ENCODE measurements at places on chromosomes 16 and 17. TPM values are rescaled to one million over a fixed set of nuclear protein-coding genes. Genes with fewer than 3 reads are reported as not detected.

The PGP gene
- total RNA-seq, result 9.8 TPM

The CCDC200 gene
- total RNA-seq, result 0.31 TPM

The ARL6IP1 gene
- 255 TPM for total RNA-seq

The KRT40 gene
- total RNA-seq, result 0.10 TPM

The GSG1L gene
- total RNA-seq, result under 0.01 TPM

All from mononuclear cell (primary cell).